Type B pancreatic cell (in vitro differentiated cells): ENCODE measurements at places on chromosomes 5 and 9.

GRCh38 chr5:155461304-155461703 is 447.7 kb downstream of the KIF4B start:
- peaks cover 10% of the 10 kb centered on the region for H3K27me3 ChIP-seq
- DNase-seq = no peak
- H3K36me3 ChIP-seq = no peaks in the 10 kb centered on the region
- H3K4me3 ChIP-seq = no peak overlapping the region

GRCh38 chr9:129685220-129685932 is 19.9 kb downstream of the PRRX2 start:
- peaks cover 12% of the 10 kb centered on the region for H3K4me1 ChIP-seq
- no peaks in the 10 kb centered on the region for H3K36me3 ChIP-seq
- no peak overlapping the region for H3K4me3 ChIP-seq
- H3K27ac ChIP-seq = no peak overlapping the region

GRCh38 chr9:92612816-92613215 is 57.1 kb downstream of the IPPK start:
- no peak overlapping the region for H3K27ac ChIP-seq
- H3K36me3 ChIP-seq = peaks cover 21% of the 10 kb centered on the region
- H3K4me1 ChIP-seq = peaks cover 10% of the 10 kb centered on the region
- H3K27me3 ChIP-seq = no peaks in the 10 kb centered on the region

GRCh38 chr9:135840107-135840506 is 67.2 kb downstream of the CAMSAP1 start:
- H3K27ac ChIP-seq = no peak overlapping the region
- no peak for DNase-seq
- H3K4me1 ChIP-seq = no peaks in the 10 kb centered on the region
- H3K4me3 ChIP-seq = no peak overlapping the region
- H3K27me3 ChIP-seq = no peaks in the 10 kb centered on the region

GRCh38 chr5:116423141-116423540 is 151.5 kb downstream of the SEMA6A start:
- H3K4me3 ChIP-seq = no peak overlapping the region
- no peaks in the 10 kb centered on the region for H3K27me3 ChIP-seq
- no peak for DNase-seq
- H3K4me1 ChIP-seq = no peaks in the 10 kb centered on the region
- H3K27ac ChIP-seq = no peak overlapping the region
- no peaks in the 10 kb centered on the region for H3K36me3 ChIP-seq

DNA sequence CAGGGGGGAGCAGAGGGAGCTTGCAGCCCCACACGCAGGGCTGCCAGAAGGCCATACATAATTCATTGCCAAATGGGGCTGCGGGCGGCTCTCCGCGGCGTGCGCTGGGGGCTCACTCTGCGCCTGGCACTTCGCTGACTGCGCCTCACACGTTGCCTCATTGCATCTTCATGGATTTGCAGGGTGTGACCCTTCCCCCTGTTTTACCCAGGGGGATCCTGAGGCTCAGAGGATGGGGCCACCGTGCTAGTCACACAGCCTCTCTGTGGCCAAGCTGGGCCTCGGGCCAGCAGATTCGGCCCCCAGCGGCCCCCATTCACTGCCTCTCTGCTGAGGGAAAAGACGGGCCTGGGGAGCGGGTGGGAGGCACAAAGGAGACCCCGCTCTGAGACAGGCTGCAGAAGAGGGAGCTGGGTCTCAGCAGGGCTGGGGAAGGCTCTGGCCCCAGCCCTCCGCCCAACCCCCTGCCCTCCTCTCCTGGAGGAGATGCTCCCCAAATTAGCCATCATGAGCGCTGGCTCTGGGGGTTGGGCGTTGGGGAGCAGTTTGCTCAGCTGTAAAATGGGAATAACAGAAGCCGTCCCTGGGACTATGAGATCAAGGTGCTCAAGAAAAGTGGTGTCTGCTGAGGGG is 115.5 kb downstream of the C9orf50 start:
- H3K4me3 ChIP-seq = no peak overlapping the region
- H3K36me3 ChIP-seq = no peaks in the 10 kb centered on the region
- no peak for DNase-seq
- H3K27me3 ChIP-seq = no peaks in the 10 kb centered on the region
- peaks cover 38% of the 10 kb centered on the region for H3K4me1 ChIP-seq

DNA sequence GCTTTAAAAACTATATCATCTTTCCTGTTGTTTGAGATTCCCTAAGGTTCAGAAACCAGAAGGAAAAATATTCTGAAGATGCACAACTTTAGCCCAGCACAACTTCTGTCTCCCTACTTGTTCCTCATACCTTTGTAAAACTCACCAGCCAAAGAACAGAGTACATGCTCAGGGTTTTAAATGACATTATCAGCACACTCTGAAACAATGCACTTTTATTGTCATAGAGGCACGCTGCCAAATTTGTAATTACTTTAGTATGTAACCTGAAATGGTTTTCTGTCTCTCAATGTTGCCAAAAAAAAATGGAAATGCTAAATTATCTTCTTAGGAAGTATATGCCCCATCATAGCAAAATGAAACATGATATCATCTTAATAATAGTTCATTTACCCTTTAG is 383.6 kb upstream of the CDH6 start:
- H3K27me3 ChIP-seq = no peaks in the 10 kb centered on the region
- no peak overlapping the region for H3K27ac ChIP-seq
- no peak overlapping the region for H3K4me3 ChIP-seq
- H3K4me1 ChIP-seq = no peaks in the 10 kb centered on the region

GRCh38 chr5:64767959-64768357 is 533 bp downstream of the SREK1IP1 start:
- H3K27me3 ChIP-seq = no peaks in the 10 kb centered on the region
- H3K4me1 ChIP-seq = peaks cover 27% of the 10 kb centered on the region
- no peak for DNase-seq
- peak overlapping the region; percentile 100 for H3K4me3 ChIP-seq
- peak overlapping the region; percentile 99 for H3K27ac ChIP-seq
- H3K36me3 ChIP-seq = peaks cover 12% of the 10 kb centered on the region

DNA sequence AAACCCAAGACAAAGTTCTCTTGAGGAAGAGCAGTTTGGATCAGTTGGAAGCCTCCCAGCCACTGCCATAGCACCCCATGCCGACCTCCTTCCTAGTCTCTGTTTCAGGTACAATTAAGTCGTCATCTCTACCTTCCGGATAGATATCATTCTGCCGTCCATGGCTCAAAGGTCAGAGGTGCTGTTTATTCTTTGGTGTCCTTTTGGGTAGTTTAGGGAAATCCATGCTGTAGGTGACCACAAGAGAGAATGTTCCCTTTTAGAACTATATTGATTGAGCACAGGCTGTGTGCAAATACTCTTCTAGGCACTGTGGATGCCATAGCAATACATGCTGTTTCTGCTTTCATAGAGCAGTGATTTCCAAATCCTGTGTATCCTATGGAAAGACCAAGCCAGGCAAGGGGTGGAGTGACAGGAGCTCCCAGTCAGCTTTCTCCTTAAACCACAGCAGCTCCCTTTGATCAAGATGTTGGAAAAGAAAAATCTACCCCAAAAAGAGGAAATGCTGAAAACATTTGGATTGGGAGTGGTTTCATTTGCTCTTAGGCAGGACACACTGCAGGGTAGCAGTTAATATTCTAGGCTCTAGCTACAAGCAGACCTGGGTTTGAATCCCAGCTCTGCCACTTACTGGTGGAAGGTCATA is 127.9 kb downstream of the PALM2AKAP2 start:
- no peak overlapping the region for H3K4me3 ChIP-seq
- DNase-seq = no peak
- peaks cover 34% of the 10 kb centered on the region for H3K4me1 ChIP-seq

GRCh38 chr5:39503155-39503554 is 78.4 kb upstream of the DAB2 start:
- peaks cover 22% of the 10 kb centered on the region for H3K4me1 ChIP-seq
- no peak overlapping the region for H3K27ac ChIP-seq
- DNase-seq = no peak
- no peak overlapping the region for H3K4me3 ChIP-seq

DNA sequence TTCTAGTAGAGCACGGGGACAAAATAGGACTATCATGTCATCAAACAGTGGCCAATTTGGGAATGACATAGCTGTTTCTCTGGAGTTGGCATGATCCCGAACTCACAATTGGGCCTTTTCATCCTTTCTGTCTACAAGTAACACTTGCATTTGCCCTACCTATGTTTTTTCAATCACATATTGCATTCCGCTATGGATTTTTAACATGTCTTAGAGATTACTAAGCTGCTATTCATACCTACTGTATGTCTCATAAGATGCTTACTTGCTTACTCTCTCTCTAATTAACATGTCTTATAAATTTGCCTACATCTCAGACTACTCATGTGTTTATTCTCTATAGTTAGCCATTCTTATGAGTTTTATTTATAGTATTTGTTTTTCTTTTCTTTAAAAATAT is 341.2 kb upstream of the CTNND2 start:
- DNase-seq = no peak
- no peaks in the 10 kb centered on the region for H3K36me3 ChIP-seq
- no peak overlapping the region for H3K4me3 ChIP-seq
- H3K27me3 ChIP-seq = no peaks in the 10 kb centered on the region

GRCh38 chr9:17623965-17624364 is 45.1 kb downstream of the SH3GL2 start:
- peaks cover 10% of the 10 kb centered on the region for H3K4me1 ChIP-seq
- H3K27me3 ChIP-seq = peaks cover 6% of the 10 kb centered on the region
- no peak for DNase-seq
- H3K36me3 ChIP-seq = no peaks in the 10 kb centered on the region
- H3K27ac ChIP-seq = no peak overlapping the region

GRCh38 chr9:83385317-83385716 is 152.9 kb downstream of the FRMD3 start:
- H3K27ac ChIP-seq = no peak overlapping the region
- H3K4me1 ChIP-seq = no peaks in the 10 kb centered on the region
- no peak for DNase-seq
- no peaks in the 10 kb centered on the region for H3K36me3 ChIP-seq
- H3K4me3 ChIP-seq = no peak overlapping the region

DNA sequence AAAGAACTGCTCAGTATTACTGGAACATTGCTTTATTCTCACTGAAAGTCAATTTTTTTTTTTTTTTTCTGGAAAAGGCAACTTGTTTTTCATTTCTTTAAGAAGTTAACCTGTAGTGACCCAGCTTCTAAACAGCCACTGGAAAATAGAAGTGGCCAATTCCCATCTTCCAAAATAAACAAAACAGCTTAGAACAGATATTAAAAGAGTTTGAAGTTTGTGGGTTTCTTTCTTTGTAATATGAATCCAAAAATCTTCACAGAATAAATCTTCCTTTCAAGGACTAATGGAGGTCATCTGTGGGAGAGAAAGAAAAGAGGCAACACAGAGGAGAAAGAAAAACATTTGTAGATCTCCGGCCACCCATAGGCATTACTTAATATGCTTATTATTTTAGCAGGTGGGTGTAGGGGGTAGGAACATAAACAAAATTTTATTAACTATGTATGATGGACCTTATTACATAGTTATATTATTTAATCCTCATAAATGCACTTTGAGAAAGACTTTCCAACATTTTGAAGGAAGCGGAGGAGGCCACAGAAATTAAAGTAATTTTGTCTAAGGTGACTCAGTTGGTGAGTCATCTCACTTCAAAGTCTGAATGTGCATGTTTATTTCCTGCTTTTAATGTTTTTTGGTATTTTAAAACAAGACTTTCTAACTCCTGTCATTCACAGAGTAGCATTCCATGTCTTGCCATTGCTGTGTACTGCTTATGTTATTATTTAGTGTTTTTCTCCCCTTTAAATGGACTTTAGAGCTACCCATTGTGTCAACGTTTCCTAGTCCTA is 1791.8 kb upstream of the WWC1 start:
- H3K4me3 ChIP-seq = no peak overlapping the region
- no peak for DNase-seq
- H3K27ac ChIP-seq = no peak overlapping the region
- no peaks in the 10 kb centered on the region for H3K36me3 ChIP-seq
- no peaks in the 10 kb centered on the region for H3K27me3 ChIP-seq

DNA sequence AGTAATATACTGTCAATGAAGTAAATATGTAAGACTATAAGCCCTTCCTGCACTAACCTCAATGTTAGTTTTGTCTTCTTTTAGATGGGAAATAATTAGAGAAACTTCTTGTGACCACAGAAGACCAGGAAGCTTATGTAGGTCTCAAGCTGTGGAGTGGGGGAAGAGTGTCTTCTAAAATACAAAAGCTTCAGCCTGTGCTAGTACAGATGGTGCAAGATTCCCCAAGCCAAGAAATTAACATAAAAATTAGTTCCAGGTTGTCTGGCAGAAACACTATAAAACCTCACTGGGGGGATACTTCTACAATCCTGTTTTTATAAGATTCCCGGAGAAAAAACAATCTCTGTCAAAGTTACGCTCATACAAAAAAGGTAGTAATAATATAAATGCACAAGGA is 103.6 kb downstream of the FNBP1 start:
- no peak for DNase-seq
- H3K27ac ChIP-seq = no peak overlapping the region

DNA sequence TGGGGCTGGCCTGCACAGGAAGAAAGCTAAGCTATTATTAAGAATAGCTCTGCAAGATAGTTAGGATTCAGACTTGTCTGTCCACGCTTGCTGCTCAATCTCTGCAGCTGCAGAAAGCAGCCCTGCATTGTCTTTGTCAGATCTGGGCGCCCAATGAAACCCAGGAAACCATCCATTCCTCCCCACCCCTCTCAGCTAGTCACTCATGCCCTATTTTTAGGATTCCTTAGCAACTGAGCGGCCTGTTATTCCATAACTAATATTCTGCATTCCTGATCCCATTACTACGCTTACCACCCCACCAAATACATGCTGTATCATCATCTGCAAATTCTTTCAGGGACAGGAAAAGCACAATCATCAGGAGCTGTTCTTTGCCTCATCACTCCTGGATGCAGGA is 52.9 kb upstream of the APC start:
- no peak overlapping the region for H3K4me3 ChIP-seq
- no peaks in the 10 kb centered on the region for H3K36me3 ChIP-seq
- H3K4me1 ChIP-seq = peaks cover 22% of the 10 kb centered on the region
- DNase-seq = no peak

DNA sequence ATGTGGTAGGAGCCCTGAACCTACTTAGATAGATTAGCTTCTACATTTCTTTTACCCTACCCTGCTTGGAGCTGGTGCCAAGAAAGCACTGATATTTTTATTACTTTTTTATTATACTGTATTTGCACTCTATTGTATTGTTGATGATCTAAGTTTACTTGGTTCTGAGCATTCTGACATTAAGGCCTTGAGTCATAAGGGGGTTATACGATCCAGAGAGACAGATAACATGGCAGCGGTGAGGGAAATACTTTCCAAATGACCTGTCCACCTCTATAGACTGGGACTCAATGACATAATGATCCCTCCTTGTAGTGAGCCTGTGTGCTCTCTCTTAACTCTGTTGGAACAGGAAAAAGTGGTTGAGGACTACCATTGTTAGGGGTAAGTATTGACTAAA is 176.3 kb downstream of the MAN2A1 start:
- no peak for DNase-seq
- peaks cover 18% of the 10 kb centered on the region for H3K36me3 ChIP-seq
- H3K27ac ChIP-seq = no peak overlapping the region
- no peaks in the 10 kb centered on the region for H3K4me1 ChIP-seq
- no peaks in the 10 kb centered on the region for H3K27me3 ChIP-seq
